ENCODE measurements at places on chromosomes 5 and 9.

DNA sequence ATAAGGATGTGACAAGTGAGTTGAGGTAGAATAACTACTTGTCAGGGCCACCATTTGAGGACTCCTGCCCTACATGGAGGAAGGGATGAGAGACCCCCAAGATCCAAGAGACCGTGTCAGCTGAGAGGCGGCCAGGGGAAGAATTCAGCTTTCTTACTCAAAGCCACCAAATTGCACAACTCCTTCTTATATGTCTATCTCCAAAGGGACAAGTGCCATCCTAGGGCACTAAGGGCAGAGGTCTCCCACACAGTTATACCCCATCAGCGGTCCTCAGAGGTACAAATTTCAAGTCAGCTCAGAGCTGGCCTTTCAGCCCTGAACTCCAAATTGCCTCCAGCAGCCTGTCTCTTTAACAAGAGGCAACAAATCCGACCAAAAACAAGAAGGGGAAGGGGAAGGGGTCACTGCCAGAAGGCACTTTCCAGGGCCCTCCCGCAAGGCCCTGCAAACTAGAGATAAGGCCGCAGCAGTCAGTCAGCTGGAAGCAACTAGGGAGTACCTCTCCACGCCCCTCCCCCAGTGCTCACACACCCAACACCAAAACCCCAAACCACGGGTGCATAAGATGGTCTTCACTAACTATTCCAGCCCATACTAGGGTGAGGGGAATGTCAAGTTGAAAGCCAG is 6.1 kb upstream of the STOML2 start:
- DNase-seq: no peak

DNA sequence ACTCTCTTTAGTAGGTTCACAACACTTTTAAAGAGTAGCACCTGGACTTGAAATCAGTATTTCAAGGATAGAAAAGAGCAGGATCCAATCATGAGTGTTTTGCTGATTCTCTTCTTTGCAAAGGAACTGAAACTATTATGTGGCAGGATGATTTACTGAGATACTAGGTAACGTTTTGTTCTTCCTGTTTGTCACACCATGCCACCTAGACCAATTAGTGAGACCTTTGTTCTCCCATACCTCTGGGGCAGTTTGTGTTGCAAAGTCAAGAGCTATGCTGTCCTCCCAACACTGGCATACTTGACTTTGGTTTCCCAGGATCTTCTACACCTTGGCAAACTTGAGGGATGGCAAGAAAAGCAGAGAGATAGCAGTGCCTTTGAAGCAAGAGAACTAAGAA is 43.4 kb downstream of the PPP1R2B start:
- no peak for DNase-seq

DNA sequence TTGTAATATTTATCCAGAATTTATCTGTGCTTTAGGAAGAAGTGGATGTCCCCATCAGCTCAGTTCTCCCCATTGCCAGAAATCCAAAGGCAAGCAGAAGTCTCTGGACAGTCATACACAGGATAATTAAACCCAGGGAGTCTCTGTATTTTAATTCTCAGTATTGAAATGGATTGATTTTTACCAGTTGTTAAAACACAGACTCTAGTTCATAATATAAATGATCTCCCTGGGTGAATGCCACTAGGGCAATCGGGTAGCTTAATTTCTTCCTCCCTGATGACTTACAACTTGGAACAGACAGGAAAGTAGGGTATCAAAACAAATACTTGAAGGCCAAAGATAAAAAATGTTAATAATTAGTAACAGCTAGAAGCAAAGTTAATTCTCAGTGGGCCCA is 66.5 kb upstream of the DAP start:
- DNase-seq: no peak

DNA sequence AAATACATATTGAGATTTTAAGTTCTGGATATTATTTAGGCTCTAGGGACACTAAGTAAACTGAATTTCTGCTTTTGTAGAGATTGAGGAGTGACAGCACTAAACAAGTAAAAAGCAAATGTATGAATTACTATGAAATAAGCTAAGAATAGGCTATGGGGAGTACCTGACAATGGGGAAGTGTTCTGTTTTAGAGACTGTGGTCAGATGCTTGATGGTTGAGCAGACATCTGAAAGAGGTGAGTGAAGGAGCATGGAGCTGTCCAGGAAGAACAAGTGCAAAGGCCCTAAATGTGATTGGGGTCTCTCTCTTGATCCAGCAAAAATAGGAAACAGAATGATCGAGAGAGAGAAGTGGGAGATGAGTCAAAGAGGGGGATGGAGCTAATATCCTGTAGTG is 111.7 kb downstream of the JAKMIP2 start:
- DNase-seq: no peak

DNA sequence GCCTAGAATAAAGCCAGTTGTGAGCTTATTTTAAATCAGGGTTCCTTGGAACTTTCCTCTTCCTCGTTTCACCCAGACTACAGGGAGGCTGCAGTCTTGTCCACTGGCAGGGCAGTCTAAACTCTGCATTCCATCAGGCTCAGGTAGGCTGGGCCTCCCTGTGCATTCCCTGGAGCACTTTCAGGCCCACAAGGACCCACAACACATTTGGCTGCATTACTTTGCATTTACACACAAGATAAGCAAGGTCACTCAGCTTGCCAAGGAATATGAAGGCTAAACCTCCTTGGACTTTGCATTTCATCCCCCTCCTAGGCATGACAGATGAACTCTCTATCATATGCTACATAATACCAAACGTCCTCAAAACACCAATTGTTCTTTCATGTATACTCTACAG is 104.2 kb downstream of the MARCHF3 start:
- DNase-seq: no peak

DNA sequence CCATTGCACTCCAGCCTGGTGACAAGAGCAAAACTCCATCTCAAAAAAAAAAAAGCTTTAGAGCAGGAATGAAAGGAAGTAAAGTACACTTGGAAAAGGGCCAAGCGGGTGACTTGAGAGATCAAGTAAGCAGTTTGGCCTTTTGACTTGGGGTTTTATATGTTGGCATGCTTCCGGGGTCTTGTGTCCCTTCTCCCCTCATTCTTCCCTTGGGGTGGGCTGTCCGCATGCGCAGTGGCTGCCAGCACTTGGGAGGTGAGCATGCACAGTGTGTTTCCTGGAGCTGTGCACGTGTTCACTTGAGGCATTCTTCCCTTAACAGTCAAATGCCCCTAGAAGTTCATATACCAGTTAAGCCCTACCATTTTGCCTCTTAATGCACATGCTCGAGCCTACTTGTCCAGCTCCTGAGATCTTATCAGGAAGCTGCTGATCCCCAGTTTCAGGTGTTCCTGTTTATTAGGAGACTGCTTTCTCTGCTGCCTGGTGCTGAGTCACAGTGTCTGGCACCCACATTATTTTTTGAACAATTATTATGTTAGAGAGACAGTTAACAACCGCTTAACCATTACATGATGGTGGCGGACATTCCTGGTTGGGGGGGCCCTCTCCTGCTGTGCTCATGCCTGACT is 32.6 kb upstream of the PRRC2B start:
- DNase-seq: peak; percentile 45

Data from CD4-positive, alpha-beta T cell treated with Interleukin-6 at 100 ng/mL for 8 hours (primary cell).